ENCODE measurements at places on chromosomes 5 and 9.

GRCh38 chr5:126875303-126875785 is 98.4 kb downstream of the LMNB1 start:
- DNase-seq = no peak

DNA sequence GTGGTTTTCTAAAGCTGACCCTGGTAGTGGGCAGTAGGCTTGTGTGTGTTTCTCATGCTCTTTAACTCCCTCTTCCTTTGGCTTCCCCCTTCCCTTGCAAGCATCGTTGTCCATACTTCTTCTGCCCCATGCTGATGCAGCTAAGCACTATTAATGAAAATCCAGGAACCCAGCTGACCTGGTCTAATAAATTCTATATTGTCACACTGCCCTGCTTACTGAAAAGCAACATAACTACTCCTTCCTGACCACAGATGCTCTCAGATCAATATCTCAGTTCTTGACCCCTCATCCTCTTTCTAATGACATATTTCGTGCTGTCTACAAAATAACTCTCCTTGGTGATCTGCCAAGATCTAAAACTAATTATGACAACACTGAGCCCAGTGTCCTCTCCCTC is 405.5 kb downstream of the EFNA5 start:
- DNase-seq = no peak

DNA sequence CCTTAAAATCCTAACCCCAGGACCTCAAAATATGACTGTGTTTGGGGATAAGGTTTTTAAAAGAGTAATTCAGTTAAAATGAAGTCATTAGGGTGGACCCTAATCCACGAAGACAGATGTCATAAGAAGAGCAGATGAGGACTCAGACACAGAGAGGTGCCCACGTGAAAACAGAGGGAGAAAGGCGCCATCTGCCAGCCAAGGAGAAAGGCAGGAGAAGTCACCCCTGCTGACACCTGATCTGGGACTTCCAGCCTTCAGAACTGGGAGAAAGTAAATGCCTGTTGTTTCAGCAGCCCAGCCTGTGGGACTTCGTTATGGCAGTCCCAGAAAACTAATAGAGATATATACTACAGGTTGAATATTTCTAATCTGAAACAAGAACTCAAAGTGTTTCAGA is 67.4 kb downstream of the ROR2 start:
- DNase-seq = no peak

- peak; percentile 90 for DNase-seq
These were observed 145.4 kb downstream of the GADD45G start for GRCh38 chr9:89750117-89750791.

DNA sequence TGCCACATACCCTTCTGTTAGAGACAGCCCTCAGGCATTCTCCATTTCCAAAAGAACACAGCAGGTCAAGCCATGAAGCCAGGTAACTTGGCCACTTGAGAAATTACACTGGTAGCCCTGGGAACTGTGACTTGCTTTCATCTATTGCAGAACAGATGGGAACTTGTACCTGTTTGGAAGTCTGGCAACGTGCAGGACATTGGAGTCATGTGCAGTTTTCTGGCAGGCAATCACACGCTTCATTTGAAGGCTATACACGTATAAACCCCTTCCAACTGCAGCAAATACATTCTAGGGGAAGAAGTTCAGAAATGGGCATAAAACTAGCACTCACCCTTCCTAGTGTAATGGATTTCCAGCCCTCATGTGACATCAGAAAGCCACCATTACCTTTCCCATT is 54.0 kb downstream of the WDR41 start:
- DNase-seq = no peak

DNA sequence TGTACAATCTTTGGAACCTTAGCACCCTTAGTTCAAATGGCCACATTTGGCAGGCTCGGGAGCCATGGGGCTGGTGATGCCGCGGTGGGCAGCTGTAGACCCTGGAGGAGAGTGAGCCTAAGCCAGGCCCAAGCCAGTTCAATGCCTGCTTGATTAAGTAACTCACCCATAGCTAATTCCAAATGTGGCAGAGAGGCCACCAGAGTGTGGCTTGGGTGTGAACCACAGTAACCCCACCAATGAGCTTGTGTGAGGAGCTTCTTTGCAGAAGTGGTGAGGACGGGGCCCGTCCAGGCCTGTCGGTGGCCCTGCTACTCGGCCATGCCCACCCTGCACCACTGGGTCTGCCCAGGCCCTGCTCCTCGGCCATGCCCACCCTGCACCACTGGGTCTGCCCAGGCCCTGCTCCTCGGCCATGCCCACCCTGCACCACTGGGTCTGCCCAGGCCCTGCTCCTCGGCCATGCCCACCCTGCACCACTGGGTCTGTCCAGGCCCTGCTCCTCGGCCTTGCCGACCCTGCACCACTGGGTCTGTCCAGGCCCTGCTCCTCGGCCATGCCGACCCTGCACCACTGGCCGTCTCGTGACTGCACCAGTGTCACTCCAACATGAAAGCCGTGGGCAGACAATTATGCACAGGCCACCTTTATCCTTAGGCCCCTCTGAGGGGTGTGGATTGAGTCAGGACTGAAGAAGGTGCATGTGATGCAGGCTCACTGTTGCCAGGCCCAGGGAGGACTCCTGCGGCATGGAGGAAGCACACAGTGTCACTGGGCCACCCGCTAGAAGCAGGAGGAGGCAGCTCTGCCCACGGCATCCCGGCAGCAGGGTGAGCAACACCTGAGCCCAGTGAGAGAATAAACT is 75.4 kb downstream of the MRPL36 start:
- no peak for DNase-seq

DNA sequence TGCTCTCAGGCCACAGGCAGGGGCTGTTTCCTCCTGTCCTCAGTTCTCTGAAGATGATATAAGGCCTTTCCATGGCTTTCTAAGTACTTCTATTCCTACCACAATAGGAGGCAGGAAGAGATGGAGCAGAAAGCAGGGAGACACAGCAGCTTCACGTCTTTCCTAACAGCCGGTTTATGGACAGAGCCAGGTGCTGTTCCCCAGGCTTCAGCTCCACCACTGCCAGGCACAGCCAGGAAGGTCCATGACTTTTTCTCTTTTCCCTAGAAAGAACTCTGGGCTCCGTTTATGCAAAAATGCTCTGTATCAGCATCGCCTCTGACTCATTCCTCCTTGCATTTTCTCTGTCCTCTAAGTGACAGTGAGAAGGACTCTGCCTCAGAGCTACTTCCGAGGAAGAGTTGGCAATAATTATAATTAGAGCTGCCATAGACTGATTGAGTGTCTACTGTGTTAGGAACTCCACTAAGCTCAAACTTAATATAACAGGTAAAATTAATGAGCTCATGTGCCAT is 478.5 kb downstream of the RASEF start:
- DNase-seq = no peak

- no peak for DNase-seq
These were observed 71.3 kb downstream of the KDM4C start for GRCh38 chr9:6829027-6829426.

DNA sequence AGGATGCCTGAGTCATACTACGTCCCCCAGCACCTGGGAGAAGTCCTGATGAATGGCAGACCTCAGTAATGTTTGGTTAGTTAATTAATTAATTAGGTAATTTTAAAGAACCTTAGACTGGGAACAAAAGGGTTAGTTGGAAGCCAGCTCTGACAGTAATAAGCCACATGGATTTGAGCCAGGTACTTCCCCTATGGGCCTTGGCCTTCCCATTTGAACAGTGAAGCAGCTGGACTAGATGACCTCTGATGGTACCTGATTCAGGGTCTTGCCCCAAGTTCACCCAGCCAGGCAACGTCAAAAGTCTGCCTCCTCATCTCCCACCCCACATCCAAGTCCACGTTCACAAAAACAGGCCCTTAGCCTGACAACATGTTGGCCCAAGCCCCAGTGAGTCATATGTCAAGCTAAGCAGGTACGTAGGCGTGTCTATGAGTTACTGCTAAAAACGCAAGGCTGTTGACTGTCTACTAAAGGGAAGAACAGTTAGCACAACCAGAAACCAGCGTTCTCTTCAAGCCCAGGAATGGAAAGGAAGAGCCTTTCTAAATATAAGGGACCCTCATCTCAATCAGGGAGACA is 303.2 kb downstream of the ACTL7B start:
- DNase-seq = no peak

DNA sequence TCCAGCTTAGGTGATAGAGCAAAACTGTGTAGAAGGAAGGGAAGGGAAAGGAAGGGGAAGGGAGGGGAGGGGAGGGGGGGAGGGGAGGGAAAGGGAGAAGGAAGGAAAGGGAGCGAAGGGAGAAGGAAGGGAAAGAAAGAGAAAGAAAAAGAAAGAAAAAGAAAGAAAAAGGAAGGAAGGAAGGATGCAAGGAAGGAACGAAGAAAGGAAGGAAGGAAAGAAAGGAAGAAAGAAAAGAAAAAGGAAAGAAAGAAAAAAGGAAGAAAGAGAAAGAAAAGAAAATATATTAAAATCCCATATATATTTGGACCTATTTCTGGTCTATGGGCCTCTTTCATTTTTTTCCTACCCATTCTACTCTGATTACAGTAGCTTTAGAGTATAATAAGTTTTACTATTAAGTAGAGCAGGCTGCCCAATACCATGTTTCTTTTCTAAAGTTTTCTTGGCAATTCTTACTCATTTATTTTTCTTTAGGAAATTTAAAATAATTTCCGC is 229.1 kb downstream of the AUH start:
- DNase-seq = no peak

DNA sequence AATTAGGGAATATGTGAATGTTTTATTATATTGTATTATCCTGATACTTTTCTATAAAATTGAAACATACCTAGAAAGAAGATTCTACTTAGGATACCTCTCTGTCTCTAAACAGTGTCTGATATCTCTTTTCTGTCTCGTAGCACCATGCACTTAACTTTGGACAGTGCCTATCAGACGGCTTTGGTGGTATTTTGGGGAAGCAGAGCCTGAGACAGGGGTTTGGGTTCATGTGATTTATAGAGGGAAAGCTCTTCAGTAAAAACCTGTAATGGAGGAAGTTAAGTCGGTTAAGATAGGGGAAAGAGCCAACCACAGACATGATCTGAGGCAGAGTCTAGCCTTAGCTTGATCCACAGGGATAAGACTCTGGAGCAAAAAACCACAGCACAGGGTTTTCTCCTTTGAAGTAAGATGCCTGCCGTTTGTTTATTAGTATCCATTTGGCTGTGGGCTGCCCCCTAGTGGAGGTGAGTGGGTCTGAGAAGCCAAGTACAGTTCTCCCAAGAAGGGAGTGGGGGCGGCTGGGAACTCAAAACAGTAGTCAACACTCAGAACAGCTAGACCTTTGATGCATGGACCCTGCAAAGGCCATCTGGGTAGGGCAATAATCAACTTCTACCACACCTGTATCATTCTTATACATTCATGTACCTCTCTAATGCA is 141.2 kb upstream of the ASTN2 start:
- no peak for DNase-seq

GRCh38 chr9:120944434-120944843 is 17.8 kb upstream of the TRAF1 start:
- no peak for DNase-seq

GRCh38 chr5:21826884-21827283 is 1026.3 kb downstream of the CDH12 start:
- DNase-seq = no peak

GRCh38 chr5:153636670-153637451 is 146.4 kb downstream of the GRIA1 start:
- no peak for DNase-seq

- DNase-seq = no peak
These were observed 136.3 kb upstream of the SMARCA2 start for GRCh38 chr9:1878811-1879210.

GRCh38 chr5:69001627-69002026 is 92.2 kb upstream of the SLC30A5 start:
- DNase-seq = no peak

- no peak for DNase-seq
These were observed 126.0 kb downstream of the GABRB2 start for GRCh38 chr5:161420521-161420920.

DNA sequence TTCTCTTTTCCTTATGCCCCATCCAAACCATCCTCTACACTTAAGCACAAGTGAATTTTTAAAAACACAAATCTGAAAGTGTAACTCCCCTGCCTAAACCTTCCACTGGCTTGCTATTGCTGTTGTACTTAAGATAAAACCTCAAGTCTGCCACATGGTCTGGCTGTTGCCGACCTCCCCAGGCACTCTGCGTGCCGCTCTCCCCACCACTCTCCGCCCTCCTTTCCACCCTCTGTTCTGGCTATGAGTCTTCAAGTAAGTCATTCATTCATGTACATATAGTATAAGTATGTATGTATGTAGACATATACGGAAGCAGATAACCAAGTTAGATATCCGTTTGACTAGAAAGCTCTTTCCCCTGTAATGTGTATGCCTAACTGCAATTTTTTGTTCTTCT is 94.7 kb upstream of the ANKRD55 start:
- no peak for DNase-seq

DNA sequence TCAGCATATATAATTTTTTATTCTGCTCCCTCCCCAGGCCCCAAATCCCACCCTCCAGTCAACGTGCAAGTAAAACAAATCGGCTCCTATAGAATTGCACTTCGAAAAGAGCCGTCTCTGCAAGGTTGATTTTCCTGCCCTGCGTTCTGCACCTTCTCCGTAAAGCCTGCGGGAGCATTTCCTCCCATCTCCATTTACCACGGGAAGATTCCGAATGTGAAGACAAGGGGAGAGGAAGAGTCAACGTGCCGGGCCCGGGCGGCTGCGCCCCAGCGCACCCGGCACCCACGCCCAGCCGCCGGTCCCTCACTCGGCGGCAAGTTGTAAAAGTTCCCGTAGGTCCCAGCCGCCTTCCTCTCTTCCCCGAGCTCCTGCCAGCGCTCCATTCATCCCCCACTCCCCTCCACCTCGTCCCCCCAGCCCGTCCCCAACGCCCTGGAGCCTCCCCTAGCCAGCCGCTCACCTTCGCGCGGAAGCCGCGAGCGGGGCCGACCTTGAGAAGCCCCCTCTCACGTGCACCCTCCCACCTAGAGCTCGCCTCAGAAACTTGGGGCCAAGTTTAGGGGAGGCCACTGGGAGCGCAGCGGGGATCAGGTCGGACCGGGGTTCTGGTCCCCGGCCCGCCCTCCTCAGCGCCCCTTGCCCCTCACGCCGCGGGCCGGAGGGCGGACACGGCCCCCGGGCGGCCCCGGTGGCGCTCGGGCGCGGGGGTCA is 431 bp downstream of the BNC2 start:
- peak; percentile 42 for DNase-seq

- DNase-seq = peak; percentile 11
These were observed 5.4 kb downstream of the FCN1 start for GRCh38 chr9:134912126-134912840.

DNA sequence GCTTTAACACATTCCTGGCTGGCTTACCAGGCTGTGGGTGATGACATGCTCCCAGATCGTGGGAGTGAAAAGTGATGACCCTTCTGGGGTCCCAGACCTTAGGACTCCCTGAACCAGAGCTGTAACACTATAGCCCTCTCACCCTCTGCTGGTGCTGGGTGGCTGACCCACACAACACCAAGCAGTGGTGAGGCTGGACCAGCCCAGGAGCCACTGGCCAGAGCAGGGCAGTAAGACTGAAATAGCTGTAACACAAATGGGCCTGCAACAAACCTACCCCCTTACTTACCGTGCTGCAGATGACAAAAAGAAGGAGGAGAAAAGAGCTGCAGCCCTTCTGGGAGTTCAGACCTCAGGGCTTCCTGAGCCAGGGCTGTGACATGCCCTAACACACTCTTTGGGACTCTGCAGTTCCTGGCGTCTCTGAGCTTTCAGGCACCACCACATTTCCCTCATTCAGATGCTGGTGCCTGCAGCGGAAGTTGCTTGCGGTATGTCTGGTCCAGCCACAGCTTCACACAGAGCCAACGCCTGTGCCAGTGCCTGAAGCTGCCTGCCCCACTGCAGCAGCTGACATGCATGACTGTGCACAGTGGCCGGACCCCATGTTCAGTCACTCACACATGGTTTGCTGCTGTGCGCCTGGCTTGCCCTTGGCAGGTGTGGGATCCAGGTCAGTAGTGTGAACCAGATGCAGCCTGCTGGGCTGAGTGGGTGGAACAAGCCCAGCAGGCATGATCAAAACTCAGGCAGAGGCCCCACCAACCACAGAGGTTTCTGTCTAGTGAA is 1247.4 kb downstream of the EFNA5 start:
- no peak for DNase-seq
